ENCODE measurements at places on chromosomes 5 and 9. TPM values are rescaled to one million over a fixed set of nuclear protein-coding genes. Genes with fewer than 3 reads are reported as not detected.

DNA sequence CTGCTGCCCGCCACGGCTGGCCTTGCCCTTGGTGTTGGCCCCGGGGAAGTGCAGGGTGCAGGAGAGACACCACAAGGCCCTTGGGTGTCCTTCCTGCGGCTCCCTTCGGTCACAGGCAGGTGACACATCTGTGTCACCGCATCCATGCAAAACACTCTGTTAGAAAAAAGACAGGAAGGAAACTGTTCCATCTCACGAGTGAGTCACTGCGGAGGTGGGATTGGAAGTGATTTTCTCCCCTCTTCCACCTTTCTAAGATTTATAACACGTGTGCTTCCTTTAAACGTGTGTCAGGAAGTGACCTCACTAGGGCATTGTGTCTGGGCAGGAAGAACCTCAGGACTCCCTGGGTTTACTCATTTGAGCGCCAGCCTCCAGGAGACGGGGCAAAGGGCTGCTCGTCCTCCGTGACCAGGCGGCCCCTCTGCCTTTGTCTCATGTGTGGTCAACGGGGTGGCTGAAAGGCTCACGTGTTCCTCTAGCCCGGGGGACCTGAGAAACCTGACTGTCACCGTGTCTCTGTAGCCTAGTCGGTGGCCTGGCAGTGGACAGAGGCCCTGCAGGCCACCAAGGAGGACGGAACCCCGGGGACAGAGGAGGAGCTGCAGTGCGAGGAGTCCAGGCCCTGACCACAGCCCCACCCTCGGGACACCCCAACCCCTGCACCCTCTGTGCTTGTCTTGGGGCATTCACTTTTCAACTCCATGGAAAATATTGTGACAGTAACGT, 4.9 kb upstream of the LCN1 start:
- no peaks in the 10 kb centered on the region for H3K4me1 ChIP-seq
- no peaks in the 10 kb centered on the region for H3K36me3 ChIP-seq
- no peak overlapping the region for H3K4me3 ChIP-seq
- DNase-seq = peak; percentile 4

GRCh38 chr9:132472599-132472998, 62.6 kb downstream of the CFAP77 start:
- no peaks in the 10 kb centered on the region for H3K27me3 ChIP-seq
- H3K36me3 ChIP-seq = no peaks in the 10 kb centered on the region
- no peak overlapping the region for H3K4me3 ChIP-seq
- no peak for DNase-seq
- H3K4me1 ChIP-seq = no peaks in the 10 kb centered on the region
- no peak overlapping the region for H3K27ac ChIP-seq

GRCh38 chr5:60842871-60843385, 1.1 kb downstream of the ELOVL7 start:
- H3K27me3 ChIP-seq = no peaks in the 10 kb centered on the region
- no peak overlapping the region for H3K27ac ChIP-seq
- no peaks in the 10 kb centered on the region for H3K36me3 ChIP-seq
- peak overlapping the region; percentile 42 for H3K4me3 ChIP-seq
- H3K4me1 ChIP-seq = no peaks in the 10 kb centered on the region

Gene OMD
- 32.6 TPM for total RNA-seq

Data from ovary (tissue), 10 donors.